Renal cortical epithelial cell (primary cell): ENCODE measurements at places on chromosomes 7 and 10.

DNA sequence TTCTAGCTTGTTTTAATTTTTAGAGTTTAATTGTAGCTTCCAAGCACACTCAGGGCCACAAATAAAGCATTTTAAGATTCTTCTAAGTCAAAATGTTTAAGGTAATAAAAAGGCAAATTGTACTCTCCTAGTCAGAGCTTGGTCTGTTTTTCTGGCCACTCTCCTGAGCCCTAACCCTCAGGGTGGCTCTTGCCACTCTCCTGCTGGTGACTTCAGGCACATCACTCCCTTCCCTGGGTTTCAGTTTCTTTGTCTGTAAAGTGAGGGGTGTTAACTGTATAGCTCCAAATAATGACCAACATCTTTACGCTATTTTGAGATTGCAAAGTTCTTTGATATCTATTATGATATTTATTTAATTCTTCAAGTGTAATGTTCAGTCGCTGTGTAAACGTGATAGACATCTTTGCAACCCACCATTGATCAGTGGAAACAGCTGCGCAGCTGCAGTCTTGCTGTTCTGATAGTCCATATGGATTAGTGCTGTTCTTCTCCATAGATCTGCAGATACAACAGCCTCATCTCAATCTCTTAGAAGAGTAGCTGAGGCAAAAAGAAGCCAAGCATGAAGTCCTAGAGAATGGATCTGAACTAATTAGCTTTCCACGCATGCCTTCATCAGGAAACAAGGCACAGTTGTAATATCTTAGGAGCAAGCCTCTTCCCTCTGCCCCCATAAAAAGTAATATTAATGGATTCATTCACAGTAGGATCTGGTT is 189.9 kb downstream of the PLPP4 start:
- no peak for DNase-seq

DNA sequence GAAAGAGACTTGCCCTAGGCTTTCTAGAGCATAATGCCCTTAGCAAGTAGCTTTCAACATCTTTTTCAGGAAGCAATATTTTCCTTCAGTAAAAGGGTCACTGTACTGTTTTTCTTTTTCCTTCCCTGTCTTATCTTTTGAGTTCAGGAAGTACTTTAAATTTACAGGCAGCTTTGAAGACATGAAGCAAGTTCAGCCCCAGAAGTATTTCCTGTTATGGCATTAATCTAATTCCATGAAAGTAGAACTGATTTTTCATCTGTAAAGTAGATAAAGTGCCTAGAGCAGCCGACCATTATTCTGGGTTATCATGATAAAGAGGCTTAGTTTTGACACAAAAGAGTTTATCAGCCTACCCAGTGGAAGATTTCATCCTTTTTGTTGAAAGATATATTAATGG is 288.2 kb downstream of the ADK start:
- no peak for DNase-seq

- no peak for DNase-seq
These were observed 9.1 kb upstream of the PRKRIP1 start for GRCh38 chr7:102387064-102387463.

DNA sequence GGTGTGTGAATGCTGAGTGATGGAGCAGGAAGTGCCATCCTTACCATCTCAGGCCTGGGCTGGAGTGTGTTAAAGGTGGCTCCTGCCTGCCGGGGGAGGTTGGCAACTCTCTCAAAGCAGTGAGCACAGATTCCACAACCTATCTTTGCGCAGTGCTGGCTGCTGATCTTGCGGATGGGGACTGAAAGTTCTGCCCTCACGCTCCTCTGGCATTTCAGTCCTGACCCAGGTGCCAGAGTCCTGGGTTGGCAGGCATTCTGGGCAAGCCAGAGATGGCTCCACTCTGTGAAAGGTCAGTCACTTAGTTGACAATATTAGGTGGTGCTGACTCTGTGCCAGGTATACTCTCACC is 315.5 kb downstream of the RPS24 start:
- DNase-seq: no peak

GRCh38 chr7:94104301-94104700 is 100.1 kb upstream of the BET1 start:
- peak; percentile 89 for DNase-seq

DNA sequence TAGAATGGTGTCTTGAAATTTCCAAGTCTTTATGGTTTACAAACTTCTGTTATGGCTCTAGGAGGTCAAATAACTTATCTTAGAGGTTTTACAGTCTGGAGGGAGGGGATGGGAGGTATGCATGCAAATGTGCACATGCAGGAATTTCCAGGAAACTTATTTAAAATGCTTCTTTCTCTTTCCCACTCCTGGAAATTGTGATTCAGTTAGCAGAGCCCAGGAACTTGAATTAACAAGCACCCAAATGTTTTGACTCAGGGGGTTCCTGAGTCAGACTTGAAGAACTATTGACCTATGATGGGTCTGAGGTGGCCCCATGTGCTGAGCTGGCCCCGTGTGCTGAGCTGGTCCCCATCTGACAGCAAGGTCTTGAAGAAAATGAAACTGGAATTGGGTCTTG is 669.4 kb downstream of the INHBA start:
- peak; percentile 68 for DNase-seq

GRCh38 chr10:92203919-92204623 is 86.8 kb downstream of the CPEB3 start:
- DNase-seq: no peak
